ENCODE measurements at places on chromosomes 7 and 10.

DNA sequence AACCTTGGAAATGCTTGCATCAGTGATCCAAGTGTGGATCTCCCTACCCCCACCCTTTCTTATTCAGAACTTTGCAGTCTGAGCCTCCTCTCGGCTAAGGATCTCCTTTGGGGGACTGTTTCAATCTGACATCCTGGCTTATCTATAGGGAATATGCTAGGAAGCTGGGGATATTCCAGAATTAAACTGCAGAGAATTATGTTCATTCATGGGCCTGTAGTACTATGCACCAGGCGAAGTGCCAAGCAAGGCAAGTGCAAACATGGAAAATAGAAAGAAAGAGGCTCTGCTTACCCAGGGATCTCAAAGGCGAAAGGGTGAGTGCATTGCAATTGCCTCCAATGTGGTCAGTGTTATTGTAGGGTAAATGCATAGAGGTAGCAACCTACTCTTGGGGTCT is 96.5 kb downstream of the CACNB2 start:
- no peak for DNase-seq

GRCh38 chr7:1558841-1559625 is 3.0 kb upstream of the TMEM184A start:
- DNase-seq, result no peak

DNA sequence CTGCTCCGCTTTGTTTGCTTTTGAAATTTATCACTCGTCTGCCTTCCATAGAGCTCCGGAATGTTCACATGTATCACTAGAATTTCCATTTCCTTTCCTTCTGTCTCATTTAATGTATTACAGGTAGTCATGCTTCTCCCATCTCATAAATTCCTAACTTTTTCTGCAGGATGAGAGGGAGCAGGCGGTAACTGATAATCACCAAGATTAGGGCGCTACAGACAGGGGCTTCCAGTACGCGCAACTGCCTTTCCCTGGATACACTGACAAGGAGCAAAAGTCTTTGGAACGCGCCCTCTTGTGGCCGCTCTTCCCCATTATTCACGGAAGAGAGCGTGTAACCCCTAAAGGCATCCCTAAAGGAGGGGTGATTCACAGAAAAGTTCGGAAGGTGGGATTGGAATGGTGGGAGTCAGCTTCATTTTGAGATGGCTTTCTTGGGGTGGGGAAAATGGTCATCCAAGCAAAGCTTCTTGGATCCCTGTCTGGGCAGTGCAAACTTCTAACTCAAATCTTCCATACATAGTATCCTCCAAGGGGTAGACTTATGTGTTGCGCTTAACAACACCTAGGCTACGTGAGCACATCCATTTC is 6.5 kb downstream of the INHBA start:
- DNase-seq, result peak; percentile 81

- no peak for DNase-seq
Observed at GRCh38 chr7:99380032-99380822, 5.7 kb downstream of the ARPC1B start.

- DNase-seq, result no peak
Observed at GRCh38 chr7:139059905-139060304, 24.1 kb upstream of the ZC3HAV1L start.

- no peak for DNase-seq
Observed at GRCh38 chr10:3094609-3095036, 27.3 kb downstream of the PFKP start.

DNA sequence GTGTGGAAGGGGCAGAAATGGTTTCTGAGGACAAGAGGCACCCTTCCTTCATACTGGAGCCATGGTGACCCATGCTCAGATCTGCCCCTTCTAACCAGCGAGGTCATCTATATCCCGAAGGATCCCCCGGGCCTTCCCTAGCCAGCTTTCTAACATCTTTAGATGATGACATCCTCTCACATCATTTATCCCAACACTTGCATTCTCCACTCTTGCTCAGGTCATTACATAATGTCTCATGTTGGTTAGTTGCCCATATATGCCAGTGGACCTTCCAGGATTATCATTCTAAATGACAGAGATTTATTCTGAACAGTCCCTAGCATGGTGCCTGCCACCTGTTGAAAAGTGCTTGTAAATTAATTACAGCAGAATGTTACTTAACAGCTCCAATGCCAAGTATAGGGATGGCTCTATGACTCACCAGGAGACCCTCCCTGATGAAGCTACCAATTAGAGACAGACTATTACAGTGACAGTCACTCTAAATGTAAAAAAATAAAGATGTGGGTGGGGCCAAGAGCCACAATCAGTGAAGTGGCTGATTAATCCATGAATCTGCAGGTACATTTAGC is 22.6 kb upstream of the ABLIM1 start:
- DNase-seq, result no peak

- DNase-seq, result no peak
Observed at GRCh38 chr7:141355032-141355431, 196.2 kb upstream of the AGK start.

Measured in amniotic stem cell (primary cell).